Fibroblast of lung (primary cell): ENCODE measurements at places on chromosomes 5 and 9.
A peak's percentile ranks its signal among the peaks of the same experiment; 100 is the strongest.

DNA sequence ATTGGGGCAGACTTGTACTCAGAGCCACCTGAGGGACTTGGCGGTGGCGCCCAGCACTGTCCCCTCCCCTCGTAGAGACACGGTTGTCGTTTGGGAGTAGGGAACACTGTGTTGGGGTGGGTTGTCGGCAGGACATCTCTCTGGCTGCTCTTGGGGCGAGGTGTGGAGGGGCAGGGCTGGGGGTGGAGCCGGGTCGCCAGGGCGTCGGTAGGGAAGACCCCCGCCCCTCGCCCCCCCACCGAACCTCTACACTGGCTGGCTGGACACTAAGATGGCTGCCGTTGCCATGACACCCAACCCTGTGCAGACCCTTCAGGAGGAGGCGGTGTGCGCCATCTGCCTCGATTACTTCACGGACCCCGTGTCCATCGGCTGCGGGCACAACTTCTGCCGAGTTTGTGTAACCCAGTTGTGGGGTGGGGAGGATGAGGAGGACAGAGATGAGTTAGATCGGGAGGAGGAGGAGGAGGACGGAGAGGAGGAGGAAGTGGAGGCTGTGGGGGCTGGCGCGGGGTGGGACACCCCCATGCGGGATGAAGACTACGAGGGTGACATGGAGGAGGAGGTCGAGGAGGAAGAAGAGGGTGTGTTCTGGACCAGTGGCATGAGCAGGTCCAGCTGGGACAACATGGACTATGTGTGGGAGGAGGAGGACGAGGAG is 778 bp downstream of the TRIM41 start:
- peak; percentile 49 for DNase-seq

GRCh38 chr5:65326922-65327321 is 154.8 kb downstream of the ADAMTS6 start:
- DNase-seq = peak; percentile 41

DNA sequence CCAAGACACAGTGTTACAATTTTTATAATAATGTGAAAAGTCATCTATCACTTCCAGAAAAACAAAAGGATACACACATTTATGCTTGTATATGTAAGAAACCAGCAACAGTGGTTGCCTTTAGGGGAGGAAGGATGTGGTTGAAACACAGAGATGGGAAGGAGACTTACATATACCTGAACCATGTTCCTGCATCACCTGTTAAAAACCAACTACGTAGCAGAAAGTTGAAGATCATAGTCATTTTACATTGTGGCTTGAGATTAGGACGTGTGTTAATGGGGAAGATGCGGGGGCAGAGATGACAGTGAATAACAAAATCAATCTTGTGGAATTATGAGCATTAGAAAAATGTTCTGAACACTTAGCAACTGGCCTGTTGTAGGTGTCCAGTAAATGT is 307.3 kb downstream of the MLLT3 start:
- no peak for DNase-seq

DNA sequence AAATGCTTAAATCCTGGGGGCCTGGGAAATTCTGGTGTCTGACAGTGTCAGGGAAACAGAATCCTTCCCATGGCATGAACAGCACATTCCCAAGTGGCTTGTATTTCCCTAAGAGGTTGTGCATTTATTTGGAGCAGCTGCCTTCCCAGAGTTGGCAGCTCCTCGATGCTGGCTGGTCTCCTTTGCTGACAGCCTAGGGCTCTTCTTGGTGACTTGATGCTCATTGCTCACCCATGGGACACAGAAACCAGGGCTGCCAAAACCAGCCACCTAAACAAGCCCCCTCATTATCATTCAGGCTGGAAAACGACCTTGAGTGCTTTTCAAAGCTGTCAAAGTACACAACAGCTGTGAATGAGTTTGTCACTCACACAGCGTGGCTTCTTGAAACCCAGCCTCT is 24.2 kb downstream of the ENHO start:
- DNase-seq = no peak

- peak; percentile 85 for DNase-seq
Measured at GRCh38 chr5:54844905-54845566, 140.4 kb downstream of the ESM1 start.

DNA sequence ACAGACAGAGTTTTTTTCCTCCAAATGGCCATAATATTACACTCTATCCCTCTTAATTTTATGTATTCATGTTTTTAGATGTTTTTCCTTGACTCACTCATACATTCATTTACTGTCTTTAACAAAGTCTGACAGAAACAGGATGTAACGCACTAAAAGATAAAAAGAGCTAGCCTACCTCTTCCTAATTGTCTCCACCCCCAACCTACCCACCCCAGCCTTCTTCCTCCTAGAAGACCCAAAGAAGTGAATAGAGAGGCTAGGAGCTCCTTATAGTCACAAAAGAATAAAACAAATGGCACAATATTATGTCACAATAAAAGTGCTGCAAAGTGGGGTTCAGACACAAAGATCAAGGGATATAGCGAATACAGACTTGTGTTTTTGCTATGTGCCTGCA is 719 bp downstream of the NOL8 start:
- no peak for DNase-seq

- peak; percentile 58 for DNase-seq
Measured at GRCh38 chr9:135087489-135087792, at the start of gene OLFM1. Gene OLFM1 (plus strand): TSS chr9:135087668. CDS start chr9:135087990, 322 bp downstream.

DNA sequence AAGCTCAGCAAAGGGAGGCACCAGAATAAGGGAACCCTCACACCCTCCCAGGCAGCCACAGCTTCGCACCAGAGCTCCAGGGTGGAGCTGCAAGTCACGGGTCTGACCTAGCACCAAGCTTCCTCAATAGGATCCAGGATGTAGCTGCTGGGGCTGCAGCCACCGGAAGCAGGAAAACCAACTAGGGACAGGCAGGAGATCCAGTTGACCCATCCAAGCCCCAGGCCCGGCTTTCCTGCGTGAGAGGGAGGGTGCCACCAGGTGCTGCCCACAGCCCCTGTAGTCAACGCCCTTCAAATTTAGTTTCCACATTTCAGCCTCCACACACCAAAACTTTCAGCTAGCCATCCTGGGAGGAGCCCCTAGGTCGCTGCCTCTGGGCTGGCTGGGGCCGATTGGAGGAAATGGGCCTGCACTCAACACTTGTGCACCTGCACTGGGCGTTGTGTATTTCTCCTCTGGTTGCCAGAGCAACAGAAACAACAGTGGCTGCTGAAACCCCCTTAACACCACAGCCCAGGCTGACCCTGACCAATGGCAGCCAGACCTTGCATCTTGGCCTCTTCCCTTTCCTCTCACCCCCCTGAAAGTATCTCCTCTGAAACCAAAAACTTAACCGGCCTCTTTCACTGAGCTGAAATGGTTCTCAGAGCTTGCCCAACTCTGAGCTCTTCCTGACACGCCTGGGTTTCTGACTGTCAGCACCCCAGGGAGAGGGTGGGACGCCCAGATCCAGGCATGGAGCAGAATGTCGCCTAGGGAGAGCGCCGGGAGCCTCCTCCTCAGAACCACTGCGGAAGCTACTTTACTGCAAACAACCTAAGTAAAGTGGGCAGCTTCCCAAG is 226.5 kb upstream of the MAP3K1 start:
- DNase-seq = no peak

DNA sequence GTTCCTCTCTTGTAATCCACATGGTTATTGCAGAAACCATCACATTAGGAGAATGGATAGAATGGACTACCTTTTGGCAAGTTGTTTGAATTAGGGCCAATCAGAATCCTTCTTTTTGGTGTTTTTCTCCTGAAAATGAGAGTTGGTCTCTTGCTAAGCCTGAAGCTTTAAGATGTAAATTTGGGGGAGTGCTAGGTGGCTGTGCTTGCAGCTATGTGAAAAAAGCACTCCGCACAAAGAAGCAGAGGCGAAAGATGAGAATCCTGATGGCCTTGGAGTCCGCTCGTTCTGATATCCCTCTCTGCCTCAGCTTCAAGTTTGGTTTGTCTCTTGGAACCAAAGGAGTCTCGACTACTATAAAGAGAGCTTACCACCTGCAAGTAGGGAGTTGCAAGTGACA is 63.6 kb downstream of the INIP start:
- no peak for DNase-seq

DNA sequence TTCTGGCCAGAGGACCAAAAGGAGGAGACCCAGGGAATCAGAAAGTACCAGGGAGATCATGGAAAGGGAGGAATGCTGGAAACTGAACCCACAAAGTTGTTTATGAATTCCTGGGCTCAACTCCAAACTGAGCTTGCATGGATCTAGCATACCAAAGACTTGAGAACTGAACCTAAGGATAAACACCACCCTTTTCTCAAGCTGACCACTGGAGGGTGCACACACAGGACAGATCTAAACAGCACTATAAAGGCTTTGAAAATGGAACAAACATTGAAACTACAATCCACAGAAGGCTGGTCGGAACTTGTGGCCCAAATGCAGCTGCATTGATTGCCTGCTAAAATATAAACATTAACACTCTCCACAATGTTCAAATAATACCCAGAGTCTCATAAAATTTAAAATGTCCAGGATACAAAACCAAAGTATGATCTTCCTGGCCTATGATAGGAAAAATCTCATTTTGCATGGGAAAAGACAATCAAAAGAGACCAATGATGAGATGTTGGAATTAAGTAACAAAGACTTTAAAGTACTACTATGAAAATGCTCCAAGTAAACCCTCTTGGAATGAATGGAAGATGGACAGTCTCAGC is 15.6 kb upstream of the IRF1 start:
- DNase-seq = peak; percentile 96

DNA sequence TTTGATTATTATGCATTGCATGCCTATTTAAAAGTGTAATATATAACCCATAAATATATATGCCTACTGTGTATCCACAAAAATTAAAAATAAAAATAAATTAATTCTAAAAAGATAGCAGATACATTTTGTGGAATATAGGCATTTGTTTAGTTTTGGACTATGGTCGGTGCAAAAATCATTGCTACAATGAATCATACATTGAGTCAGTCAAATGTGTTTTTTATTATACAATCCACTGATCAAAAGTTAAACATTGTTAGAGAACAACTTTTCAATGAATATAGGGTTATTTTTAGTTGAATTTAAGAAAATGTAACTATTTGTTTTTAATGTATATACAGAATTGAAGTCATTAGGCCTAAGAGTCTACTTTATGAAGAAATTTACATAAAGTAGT is 885.9 kb downstream of the EFNA5 start:
- peak; percentile 2 for DNase-seq

DNA sequence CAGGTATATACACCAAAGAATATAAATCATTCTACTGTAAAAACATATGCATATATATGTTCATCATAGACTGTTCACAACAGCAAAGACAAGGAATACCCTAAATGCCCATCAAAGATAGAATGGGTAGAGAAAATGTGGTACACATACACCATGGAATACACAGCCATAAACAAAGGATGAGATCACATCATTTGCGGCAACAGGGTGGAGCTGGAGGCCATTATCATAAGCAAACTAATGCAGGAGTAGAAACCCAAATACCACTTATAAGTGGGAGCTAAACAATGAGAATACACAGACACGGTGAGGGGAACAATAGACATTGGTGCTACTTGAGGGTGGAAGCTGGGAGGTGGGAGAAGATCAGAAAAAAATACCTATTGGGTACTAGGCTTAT is 117.6 kb downstream of the COX7C start:
- no peak for DNase-seq

GRCh38 chr9:135827866-135828580 is 79.3 kb downstream of the CAMSAP1 start:
- no peak for DNase-seq

GRCh38 chr5:96226941-96227552 is 206.0 kb downstream of the PCSK1 start:
- DNase-seq = peak; percentile 97

GRCh38 chr5:110250755-110251154 is 475.7 kb downstream of the TMEM232 start:
- DNase-seq = no peak

GRCh38 chr5:155021842-155022241 is 8.3 kb downstream of the KIF4B start:
- no peak for DNase-seq

DNA sequence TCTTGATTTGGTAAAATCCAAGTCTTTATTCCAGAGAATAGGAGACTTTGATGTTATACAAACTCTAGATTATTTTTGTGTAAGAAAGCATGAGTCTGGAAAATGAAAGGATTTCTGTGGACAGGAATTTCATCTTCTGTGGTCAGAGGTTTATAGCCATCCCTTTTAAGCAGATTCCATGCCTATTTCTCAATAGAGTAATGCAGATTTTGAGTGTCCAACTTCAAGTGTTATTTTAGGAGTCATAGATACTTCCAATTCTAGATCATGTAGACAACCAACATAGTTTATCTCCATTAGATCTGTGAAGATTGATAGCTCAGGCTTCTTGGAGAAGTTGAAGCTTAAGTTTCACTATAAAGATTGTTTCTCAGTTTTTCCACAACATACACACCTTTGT is 379.7 kb downstream of the PSAT1 start:
- no peak for DNase-seq

- DNase-seq = no peak
Measured at GRCh38 chr9:14156046-14156445, 157.9 kb downstream of the NFIB start.

DNA sequence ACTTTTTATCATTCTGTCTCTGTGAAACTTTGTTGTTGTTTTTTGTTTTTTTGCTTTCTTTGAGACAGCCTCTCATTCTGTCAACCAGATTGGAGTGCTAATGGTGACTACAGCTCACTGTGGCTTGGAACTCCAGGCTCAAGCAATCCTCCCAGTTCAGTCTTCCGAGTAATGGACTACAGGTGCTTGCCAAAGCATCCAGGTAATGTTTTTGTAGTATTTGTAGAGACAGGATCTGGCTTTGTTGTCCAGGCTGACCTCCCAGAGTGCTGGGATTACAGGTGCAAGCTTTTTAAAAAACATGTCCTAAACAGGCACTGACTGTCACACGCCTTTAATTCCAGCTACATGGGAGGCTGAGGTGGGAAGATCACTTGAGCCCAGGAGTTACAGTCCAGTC is 235.1 kb downstream of the MEF2C start:
- DNase-seq = no peak

- peak; percentile 69 for DNase-seq
Measured at GRCh38 chr5:115601701-115602590, at the start of gene TICAM2. Gene TICAM2 (minus strand): TSS chr5:115602479. CDS start chr5:115581256, 21,223 bp downstream.

GRCh38 chr5:156340893-156341292 is 13.9 kb downstream of the SGCD start:
- DNase-seq = no peak

GRCh38 chr5:14267991-14268708 is 125.0 kb downstream of the TRIO start:
- peak; percentile 34 for DNase-seq

DNA sequence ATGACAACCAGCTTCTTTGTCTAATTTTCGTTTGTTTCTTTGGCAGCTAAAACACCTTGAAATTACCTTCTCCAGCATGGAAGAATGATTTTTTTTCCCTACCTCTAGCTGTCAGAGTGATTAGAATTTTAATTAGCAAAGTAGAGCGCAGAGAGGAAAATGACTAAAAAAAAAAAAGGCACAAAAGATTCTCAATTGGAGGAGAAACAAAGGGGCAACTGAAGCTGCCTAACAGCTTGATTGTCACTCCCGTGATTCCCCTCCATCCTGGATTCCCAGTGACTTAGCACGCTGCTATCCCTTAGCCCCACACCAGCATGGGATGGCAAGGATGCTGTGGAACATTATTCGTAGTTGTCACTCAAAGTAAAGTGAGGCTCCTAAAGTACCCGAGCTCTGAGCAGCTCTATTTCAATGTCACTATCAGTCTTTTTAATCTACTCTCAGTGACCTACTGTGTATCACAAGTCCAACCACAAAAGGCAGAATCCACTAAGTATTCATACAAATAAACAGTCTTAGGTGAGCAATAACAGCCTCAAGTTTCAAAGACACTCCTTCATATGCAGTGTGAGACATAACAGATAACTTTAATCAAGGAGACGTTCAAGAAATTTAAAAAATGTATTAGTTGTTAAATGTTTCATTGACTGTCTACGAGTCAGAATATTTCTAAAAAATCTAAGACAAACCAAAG is 710.0 kb upstream of the GRAMD2B start:
- no peak for DNase-seq

- DNase-seq = peak; percentile 50
Measured at GRCh38 chr5:38420691-38421390, 135.6 kb downstream of the LIFR start.
